ENCODE measurements at places on chromosomes 4 and X.

DNA sequence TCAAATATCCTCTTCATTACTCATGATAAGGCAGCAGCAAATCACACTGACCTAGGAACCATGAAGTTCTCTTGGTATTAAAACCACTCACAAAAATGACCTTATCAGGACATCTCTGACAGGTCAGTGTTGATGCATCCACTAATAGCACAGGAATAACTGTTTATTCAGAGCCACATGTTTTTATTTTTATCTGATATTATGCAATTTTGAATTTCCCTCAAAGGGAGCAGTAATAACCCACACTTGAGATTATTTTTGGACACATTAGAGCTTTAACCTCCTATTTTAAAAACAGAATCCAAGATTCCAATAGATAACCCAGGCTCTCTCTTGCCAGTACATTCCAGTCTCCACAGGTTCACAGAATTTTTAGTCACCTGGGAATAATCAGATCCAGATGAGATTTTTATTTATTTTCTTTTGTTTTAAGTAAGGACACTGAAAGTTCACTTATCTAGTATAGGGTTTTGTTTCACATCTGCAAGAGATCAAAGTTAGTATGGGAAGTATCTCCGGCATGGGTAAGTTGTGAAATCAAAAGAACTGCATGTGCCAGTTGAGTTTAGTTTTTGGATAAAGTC is 36.3 kb upstream of the MYOZ2 start:
- no peak for DNase-seq

- no peak for DNase-seq
Observed at GRCh38 chr4:3857269-3857926, 91.2 kb downstream of the ADRA2C start.

- no peak for DNase-seq
Observed at GRCh38 chr4:153713866-153714646, 30.0 kb downstream of the TLR2 start.

- no peak for DNase-seq
Observed at GRCh38 chr4:154304679-154305078, 186.9 kb downstream of the DCHS2 start.

DNA sequence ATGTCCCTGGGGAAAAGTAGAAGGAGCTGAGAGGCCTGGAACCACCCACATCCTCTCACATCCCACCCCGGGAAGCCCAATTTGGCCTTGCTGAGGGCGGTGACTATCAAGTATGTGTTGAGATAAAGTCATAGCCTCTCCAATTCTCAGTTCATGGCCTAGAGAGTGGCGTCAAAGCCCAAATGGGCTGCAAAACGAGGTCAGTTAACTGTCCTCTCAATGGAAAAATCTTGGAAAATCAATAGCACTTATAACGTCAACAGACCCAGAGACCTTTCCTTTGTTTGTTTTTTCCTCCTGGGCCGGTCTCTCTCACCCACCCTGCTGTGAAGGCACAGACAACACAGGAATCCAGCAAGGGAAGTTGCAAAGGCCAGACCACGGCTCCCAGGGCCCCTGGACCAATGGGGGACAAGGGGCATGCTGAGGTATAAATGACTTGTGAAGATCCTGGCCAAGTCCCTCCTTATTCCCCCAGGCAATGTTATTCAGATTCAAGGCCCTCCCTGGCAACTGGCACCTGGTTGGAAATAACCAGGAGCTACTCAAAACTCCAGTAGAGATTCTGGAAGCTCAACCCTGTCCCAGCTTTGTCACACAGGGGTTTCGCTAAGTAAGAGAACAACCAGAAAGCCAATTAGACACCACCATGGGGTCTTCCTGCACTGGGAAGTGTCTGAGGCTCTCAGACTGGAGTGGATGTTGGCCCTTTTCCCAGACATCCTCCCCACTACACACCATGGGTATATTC is 38.6 kb downstream of the TSC22D3 start:
- no peak for DNase-seq

Measured in right forelimb (tissue), 1 donor.